SIG-M5 (cell line): ENCODE measurements at places on chromosomes 3 and 15.

DNA sequence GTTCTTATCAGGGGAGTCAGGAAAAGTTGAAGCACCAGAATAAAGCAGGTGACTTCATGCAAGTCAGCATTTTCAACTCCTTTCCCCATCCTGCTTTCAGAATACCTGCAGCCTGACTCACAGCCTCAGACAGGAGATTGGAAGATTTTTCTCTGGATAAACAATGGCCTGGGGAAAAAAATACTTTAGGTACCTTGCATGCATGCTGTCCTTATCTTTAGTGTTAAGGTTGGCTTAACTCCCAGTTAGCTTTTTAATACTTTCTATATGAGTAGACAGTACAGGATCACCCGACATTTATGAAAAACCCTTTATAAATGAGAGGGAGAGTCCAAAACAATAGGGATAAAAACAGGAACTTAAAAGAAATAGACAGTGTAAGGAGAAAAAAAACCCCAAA, 53.6 kb downstream of the PAK2 start:
- DNase-seq: no peak

- DNase-seq: no peak
These were observed 620.9 kb upstream of the UBE2E2 start for GRCh38 chr3:22582266-22582665.

GRCh38 chr15:74019734-74020133, 25.2 kb downstream of the PML start:
- no peak for DNase-seq

DNA sequence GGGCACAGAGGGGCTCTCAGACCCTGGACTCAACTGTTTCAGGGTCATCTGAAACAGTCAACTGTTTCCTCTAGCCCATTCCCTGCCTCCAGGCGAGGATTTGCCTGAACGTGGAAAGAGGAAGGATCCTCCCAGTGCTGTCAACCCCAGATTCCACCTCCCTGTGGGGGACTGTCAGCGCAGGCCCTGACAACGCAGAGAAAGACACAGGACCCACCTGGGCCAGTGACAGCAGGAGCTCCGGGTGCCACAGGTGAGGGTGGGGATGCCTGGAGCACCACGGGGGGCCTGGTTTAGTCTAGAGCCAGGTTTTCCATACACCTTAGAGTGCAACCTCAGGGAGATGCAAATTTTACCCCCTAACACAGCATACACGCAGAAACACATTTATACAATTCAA, 19.5 kb upstream of the LAMP3 start:
- DNase-seq: no peak

DNA sequence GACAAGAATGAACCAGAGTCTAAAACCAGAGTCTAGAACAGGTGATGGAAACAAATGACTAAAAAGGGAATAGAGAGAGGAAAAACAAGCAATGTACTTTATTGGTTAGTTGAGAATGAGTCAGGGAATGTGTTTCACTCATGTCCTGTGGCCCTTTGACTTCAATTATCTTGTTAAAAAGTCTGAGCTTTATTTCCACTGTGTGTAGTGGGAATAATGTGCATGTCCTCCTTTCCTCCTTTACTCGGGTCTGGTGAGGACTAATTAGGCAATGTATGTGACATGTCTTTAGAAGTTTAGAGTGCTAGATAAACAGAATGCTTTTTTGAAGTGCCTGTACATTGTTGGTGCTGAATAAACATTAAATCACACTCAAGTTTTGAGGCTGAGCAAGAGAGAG, 21.3 kb downstream of the LSAMP start:
- no peak for DNase-seq

- DNase-seq: no peak
These were observed 6.7 kb downstream of the PAQR5 start for GRCh38 chr15:69305204-69305931.

DNA sequence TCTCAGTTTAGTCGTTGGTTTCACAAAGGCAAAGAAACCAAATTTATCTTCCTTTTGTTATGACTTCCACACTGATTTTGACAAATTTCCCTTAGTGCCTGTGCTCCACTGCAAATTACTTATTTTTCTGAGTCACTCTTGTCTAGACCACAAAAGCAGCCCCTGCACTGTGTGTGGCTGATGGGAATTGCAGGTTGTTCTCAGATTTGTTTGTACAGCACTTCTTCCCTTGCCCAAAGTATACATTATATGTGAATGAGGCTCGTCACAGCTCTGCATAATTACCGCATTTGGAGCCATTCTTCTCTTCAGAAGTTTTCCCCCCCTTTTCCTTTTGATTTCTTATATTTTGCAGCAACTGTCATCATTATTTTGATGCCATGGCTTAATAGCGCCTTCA, 354.2 kb upstream of the IL12A start:
- DNase-seq: no peak
